ENCODE measurements at places on chromosomes 7 and 10.

DNA sequence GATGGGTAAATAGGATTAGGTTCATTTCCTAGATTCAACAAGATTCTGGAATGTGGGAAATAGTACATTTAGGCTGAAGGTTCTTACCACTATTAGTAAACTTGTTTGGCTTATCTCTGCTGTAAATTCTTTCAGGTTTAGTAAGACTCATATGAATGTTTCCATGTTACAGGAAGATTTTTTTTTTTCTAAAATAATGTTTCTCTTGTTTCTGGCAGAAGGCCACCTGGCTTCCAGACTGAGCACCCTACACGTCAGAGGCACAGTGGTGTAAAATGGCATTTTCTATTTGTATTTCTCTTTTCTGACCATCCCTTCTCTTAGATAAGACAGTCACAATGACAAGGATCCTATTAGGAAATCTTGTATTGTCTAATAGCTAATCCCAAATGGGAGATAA is 22.7 kb upstream of the AASS start:
- peak; percentile 25 for DNase-seq

- no peak for DNase-seq
These were observed 2.0 kb downstream of the GRIFIN start for GRCh38 chr7:2474224-2474623.

DNA sequence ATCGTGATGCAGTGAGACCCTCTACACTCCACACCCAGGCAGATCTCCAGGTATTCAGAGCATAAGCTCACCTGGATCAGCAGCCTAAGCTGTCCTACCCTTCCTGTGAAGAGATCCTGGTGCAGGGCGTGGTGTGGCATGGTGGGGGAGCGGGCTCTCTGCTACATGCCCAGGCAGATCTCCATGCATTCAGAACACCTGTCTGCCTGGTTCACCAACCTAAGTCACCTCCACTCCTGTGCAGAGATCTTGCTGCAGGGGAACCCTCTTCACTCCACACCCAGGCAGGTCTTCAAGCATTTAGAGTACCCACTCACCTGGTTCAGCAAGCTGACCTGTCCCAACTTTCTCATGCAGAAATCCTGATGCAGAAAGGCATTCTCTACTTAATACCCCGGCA is 394.4 kb upstream of the SEMA3A start:
- DNase-seq, result no peak

DNA sequence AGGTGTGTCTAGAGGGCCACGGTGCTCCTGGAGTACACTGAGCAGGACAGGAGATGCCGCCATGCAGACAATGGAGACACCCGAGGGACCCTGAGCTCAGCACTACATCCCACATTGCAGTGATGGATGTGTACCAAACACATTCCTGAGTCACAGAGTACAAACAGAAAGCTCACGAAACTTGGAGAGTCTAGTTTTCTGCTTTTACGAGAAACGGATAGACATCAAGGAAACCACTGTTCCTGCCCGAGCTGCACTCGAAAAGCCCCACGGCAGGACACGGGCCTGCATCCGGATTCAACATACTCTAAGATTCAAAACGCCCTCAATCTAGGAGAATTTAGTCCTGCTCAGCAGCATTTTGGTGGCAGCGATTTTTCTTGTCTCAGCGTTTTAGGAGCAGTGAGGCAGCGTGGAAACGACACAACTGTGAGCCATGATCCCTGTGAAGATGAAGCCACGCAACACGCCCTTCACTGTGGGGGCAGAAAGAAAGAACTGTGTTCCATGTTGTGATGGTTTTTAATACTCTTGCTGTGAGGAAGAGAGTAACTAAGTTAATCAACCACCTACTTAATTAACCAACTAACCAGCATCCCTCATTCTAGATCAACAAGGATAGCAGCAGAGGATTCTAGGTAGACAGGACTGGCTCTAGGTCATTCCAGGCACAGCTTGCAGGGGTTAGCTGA is 3.2 kb downstream of the TNS3 start:
- no peak for DNase-seq

DNA sequence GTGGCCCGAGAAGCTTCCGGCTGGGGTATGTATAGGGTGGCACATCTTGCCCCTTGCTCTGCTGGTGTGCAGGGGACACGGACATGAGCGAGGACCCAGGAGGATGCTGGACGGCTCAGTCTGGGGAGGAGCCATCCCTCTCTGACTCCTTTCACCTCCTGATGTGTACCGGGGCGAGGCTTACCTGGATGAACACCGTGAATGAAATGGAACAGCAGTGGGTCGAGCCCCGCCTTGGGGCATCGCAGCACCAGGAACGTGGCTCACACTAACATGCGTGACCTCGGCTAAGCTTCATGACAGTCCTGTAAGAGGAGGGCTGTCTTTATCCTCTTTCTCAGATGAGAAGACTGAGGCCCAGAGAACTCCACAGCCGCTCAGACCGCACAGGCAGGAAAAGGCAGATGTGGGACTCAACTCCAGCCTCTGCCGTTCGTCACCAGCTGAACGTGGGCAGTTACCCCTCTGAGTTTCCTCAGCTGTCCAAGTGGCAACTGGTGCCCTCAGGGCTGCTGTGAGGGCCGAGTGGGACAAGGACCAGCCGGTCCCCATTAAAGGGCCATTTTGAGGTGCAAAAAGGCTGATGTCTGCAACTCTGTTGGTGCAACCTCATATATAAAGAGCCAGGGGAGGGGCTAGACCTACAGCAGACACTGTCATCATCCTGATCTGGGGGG is 54.5 kb downstream of the INSIG1 start:
- DNase-seq, result no peak

GRCh38 chr10:133378251-133379096 is 588 bp upstream of the PAOX start:
- peak; percentile 50 for DNase-seq

GRCh38 chr7:25625306-25625992 is 397.2 kb upstream of the NPVF start:
- DNase-seq, result no peak

GRCh38 chr7:135993950-135994349 is 16.8 kb upstream of the MTPN start:
- no peak for DNase-seq

Measured in urothelium cell line (cell line).